ENCODE measurements at places on chromosomes 1 and 21.

DNA sequence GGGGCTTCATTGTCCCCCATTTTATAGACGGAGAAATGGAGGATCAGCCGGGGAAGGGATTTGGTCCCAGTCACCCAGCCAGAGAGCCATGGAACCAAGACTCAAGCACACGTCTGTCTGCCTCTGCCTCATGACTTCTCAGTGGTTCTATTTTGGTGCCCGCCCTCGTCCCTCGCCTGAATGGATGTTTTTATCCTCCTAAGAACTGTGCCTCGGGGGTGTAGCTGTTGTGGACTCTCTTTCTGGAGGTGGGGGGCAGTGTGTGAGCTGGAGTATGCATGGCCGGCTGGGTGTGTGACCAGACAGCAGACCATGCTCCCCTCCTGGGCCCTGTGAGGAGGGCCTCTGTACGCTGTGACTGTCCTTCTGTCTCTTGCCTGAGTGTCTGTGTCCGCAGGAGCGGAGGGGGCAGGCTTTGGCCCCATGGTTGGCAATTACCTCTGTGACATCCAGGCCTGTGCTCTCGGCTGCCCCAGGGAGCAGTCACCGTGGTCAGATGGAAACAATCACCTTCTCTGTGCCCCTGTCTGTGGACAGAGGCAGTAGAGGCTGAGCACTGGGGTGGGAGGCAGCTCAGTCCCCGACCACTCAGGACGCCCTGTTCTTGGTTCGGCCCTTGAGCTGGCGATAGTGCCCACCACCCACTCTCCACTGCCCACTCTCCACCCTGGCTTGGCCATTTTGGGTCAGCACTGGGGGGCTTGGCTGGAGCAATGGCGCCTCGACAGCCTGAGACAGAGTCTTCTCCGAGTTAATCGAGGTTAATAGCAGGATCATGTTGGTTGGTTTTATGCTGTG lies 20.4 kb downstream of the WNT4 start:
- H3K4me1 ChIP-seq = peaks cover 21% of the 10 kb centered on the region
- no peaks in the 10 kb centered on the region for H3K27me3 ChIP-seq
- peak overlapping the region; percentile 63 for H3K27ac ChIP-seq
- no peak for DNase-seq
- no peaks in the 10 kb centered on the region for H3K36me3 ChIP-seq

DNA sequence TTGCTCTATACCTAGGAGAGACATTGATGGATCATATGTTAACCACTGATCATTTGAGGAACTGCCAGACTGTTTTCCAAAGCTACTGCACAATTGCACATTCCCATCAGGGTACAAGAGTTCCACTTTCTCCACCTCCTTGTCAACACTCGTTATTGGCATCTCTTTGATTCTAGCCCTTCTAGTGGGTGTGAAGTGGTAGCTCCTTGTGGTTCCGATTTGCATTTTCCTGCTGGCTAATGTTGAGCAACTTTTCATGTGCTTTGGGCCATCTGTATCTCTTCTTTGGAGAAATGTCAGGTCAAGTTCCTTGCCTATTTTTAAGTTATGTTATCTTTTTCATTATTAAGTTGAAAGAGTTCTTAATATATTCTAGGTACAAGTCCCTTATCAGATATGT lies 90.1 kb downstream of the DMRTB1 start:
- H3K27me3 ChIP-seq = peaks cover 2% of the 10 kb centered on the region
- DNase-seq = no peak
- peaks cover 14% of the 10 kb centered on the region for H3K4me1 ChIP-seq

GRCh38 chr1:47684518-47684917 lies 246.7 kb downstream of the FOXD2 start:
- DNase-seq = no peak
- H3K4me1 ChIP-seq = peaks cover 35% of the 10 kb centered on the region
- no peak overlapping the region for H3K27ac ChIP-seq
- H3K27me3 ChIP-seq = no peaks in the 10 kb centered on the region
- H3K4me3 ChIP-seq = no peak overlapping the region

GRCh38 chr1:3017440-3018050 lies 3.7 kb upstream of the ACTRT2 start:
- no peak overlapping the region for H3K27ac ChIP-seq
- peaks cover 20% of the 10 kb centered on the region for H3K4me1 ChIP-seq
- peaks cover 14% of the 10 kb centered on the region for H3K27me3 ChIP-seq
- H3K36me3 ChIP-seq = peaks cover 6% of the 10 kb centered on the region
- DNase-seq = no peak

GRCh38 chr1:165639821-165640623 lies 9.0 kb downstream of the MGST3 start:
- peak overlapping the region; percentile 42 for H3K27ac ChIP-seq
- peaks cover 5% of the 10 kb centered on the region for H3K36me3 ChIP-seq
- peaks cover 22% of the 10 kb centered on the region for H3K4me1 ChIP-seq
- no peaks in the 10 kb centered on the region for H3K27me3 ChIP-seq
- DNase-seq = no peak
- no peak overlapping the region for H3K4me3 ChIP-seq

DNA sequence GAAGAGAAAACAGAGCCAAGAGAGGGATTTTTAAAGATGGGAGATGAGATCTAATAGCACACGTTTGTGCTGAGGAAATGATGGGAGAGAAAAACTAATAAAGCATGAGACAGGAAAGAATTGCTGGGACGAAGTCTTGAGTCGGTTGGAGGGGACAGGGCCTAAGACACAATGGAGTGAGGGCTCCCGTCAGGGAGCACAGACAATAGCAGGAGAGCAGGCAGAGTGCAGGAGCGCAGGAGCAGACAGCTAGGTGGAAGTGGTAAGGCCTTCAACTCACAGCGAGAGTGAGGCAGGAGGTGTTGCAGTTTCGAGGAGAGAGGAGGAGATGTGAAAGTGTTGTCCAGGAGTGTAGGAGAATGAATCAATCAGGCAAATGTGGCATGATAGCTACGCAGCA lies 59.9 kb upstream of the SOX13 start:
- H3K27ac ChIP-seq = no peak overlapping the region
- peaks cover 19% of the 10 kb centered on the region for H3K4me1 ChIP-seq
- H3K4me3 ChIP-seq = no peak overlapping the region
- H3K36me3 ChIP-seq = no peaks in the 10 kb centered on the region

GRCh38 chr21:26833011-26833410 lies 12.2 kb downstream of the ADAMTS1 start:
- H3K27me3 ChIP-seq = no peaks in the 10 kb centered on the region
- peaks cover 16% of the 10 kb centered on the region for H3K36me3 ChIP-seq
- H3K4me1 ChIP-seq = peaks cover 8% of the 10 kb centered on the region
- no peak for DNase-seq
- H3K27ac ChIP-seq = no peak overlapping the region

DNA sequence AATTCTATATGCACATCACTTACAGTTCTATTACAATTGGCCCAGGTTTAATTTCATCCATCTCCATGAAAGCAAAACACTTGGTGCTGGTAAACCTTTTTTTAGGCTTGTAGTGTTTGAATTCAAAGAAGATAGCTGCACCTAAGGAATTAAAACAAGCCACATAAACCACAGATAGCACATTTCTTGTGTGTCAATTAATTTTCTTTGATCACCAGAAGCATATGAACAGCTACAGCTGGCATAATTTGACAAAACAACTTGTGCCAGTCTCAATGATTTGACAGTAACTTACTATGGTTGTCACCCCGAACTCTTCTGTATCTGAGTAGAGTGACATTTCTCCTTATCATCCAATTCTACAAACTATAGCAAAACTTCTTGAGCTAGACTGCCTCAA lies 42.2 kb downstream of the AIDA start:
- no peaks in the 10 kb centered on the region for H3K27me3 ChIP-seq
- no peak for DNase-seq
- no peak overlapping the region for H3K27ac ChIP-seq
- peaks cover 49% of the 10 kb centered on the region for H3K36me3 ChIP-seq
- no peak overlapping the region for H3K4me3 ChIP-seq
- no peaks in the 10 kb centered on the region for H3K4me1 ChIP-seq

DNA sequence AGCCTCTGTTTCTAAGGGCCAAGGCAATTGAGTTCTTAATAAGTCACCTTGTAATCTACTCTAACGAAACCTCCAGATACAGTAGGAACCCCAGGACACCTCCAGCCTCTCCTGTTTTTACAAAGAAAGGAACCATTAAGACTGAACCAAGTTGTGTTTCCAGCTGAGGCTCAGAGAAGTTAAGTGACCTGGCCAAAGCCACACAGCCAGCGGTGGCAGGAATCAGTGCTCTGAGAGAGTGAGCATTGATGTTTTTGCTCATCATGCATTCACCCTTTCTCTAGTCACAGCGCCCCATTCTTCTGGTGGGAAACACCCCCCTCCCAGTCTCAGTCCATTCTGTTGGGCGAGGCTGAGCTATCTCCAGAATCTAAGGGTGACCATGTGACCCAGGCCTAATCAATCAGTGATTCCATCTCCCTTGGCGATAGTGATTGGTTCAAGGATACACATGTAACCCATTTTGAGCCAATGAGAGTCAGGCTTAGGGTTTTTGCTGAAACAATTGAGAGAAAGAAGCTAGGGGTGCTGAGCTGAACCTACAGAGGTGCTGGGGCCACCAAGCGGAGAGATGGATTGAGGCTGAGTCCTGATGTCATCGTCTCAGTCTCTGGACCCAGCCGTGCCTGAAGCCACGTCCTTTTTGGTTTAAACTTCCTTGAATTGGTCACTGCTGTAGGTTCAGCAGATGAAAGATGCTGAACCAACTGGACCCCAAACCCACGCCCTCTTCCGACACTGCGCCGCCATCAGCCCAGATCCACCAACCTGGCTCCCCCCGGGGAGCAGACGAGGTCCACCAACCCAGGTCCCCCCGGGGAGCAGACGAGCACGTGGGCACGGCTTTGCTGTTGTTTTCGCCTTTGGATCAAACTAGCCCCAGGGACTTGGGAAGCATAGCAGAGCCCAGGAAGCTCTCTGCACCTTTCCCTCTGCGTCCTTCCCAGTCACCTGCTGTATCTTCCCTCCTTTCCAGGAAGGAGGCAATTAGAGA lies 28.0 kb upstream of the RERE start:
- H3K27ac ChIP-seq = no peak overlapping the region
- no peak overlapping the region for H3K4me3 ChIP-seq
- DNase-seq = no peak
- no peaks in the 10 kb centered on the region for H3K27me3 ChIP-seq
- peaks cover 10% of the 10 kb centered on the region for H3K4me1 ChIP-seq

All from WTC11 (cell line).